ENCODE measurements at places on chromosomes 12 and 14. TPM values are rescaled to one million over a fixed set of nuclear protein-coding genes. Genes with fewer than 3 reads are reported as not detected.

Gene FGF6
- total RNA-seq, result not detected

DNA sequence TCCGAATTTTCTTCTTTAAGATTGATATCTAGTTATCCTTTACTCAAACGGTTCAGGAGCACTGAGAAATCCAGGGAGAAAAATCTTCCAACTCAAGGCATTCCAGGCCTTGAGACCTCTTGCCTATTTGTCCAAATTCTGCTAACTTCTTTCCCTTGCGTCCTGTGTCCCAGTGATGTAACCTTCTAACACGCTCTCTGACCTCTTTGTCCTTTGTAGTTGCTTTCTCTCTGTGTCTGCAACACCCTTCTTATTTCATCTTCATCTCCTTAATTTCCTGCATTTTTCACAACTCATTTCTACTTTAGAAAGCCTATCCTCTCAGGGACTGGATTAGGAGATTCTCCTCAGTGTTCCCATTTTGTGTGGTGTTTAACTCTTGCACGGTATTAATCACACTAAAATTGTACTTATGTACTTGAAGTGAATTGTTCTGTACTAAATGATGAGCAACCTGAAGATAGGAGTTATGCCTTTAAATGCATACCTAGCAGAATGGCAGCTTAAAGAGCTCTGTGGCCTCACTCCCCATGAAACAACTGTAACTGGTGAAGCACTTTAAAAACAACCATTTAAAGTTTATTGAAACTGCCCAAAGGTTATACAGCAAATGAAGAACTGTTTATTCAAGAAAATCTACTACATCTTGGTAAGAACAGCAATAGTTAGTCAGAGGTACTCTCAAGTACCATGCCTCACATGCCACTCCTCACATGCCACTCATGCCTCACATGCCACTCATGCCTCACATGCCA is 7.4 kb upstream of the SNAPC1 start:
- no peak for DNase-seq

DNA sequence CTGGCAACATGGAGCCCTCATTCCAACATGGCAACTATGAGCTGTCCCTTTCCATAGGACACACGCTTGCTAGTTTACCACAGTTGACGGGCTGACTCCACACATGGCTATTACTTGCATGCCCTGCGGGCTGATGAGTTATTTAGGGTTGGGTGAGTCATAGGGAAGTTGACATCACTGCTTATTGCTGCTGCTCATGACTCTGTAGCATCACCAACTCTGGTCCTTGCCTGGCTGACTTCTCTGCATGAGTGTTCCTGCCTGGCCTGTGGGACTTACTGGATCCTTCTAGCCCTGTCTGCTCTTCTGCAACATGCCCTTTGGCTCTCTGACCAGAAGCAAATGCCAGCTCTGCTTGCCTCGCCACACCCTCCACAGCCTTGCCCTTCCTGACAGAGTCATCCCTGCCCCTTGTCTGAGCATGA is 199.5 kb downstream of the ANO6 start:
- DNase-seq, result peak; percentile 68

DNA sequence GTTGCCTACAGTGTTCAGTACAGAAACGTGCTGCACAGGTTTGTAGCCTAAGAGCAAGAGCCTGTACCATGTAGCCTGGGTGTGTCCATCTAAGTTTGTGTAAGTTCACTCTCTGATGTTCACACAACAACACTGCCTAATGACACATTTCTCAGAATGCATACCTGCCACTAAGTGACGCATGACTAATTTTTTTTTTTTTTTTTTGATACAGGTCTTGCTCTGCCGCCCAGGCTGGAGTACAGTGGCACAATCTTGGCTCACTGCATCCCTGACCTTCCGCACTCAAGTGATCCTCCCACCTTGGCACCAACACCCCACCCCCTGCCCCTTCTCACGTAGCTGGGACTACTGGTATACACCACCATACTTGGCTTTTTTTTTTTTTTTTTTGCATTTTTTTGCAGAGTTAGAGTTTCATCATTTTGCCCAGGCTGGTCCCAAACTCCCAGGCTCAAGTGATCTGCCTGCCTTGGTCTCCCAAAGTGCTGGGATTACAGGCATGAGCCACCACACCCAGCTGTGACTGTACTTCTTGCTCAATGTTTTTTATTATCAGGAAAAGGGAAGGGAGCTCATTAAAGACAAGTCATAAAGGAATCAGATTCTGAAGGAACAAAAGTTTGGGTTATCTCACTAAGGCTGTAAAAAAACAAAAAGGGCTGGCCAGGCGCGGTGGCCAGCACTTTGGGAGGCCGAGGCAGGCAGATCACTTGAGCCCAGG is 10.0 kb upstream of the CDC42BPB start:
- no peak for DNase-seq

GRCh38 chr12:48356041-48356768 is 5.5 kb upstream of the ZNF641 start:
- no peak for DNase-seq

GRCh38 chr14:61642614-61642982 is 52.7 kb upstream of the HIF1A start:
- no peak for DNase-seq

DNA sequence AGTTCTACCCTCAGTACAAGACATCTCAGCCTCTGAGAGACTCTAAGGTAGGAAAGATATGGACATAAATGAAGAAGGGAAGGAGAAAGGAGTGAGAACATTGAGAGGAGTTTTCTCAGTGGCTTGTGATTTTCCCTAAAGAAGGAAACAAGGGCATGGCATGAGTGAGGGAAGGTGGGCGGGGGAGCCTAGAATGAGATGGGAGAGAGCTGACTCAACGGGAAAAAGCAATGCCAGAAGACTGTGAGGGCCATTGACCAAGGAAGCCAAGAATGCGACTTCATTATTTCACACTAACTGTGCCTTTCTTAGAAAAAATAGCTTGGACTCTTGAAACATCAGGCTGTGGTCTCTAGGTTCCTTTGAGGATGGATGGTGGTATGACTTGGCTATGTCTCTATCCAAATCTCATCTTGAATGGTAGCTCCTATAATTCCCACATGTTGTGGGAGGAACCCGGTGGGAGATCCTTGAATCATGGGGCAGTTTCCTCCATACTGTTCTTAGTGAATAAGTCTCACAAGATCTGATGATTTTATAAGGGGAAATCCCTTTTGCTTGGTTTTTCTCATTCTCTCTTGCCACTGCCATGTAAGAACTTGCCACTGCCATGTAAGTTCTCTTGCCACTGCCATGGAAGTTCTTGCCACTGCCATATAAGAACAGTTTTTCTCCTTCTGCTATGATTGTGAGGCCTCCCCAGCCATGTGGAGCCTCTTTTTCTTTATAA is 279.6 kb downstream of the NUAK1 start:
- no peak for DNase-seq

- DNase-seq, result peak; percentile 37
Measured at GRCh38 chr12:64256166-64256800, 34.2 kb upstream of the KICS2 start.

DNA sequence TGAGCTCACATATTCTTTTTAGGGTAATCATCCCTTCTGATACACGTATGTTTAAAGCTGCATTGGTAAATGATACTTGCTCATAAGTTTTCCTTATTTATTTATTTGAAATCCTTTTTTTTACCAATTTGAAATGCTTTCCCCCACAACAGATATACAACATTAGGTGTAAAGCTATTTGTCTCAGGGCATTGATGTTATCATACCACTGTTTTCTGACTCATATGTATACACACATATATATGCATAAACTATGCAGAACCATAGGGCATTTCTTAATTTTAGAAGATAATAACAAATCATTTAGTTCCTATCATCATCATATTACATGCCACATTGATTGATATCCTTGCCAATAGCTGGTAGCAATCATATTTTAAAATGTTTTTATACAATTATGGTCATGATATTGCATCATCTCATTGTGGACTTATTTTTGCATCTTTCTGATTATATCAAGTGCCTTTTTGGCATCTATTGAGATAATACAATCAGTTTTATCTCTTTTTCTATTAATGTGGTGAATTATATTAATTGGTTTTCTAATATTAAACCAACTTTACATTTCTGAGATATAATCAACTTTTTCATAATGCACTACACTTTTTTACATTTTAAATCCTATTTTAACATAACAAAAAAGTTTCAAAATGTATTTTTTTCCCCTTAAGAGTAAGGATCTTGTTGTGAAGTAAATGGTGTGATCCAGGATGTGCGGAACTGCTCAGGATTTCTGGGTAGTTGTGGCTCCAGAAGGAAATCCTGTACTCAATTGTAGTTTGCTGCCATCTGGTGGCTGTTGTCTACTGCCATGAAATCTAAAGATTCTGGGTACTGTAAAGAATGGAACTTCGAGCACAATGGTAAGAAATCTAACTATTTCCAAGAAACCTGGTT is 16.7 kb downstream of the OR9K2 start:
- DNase-seq, result peak; percentile 25

DNA sequence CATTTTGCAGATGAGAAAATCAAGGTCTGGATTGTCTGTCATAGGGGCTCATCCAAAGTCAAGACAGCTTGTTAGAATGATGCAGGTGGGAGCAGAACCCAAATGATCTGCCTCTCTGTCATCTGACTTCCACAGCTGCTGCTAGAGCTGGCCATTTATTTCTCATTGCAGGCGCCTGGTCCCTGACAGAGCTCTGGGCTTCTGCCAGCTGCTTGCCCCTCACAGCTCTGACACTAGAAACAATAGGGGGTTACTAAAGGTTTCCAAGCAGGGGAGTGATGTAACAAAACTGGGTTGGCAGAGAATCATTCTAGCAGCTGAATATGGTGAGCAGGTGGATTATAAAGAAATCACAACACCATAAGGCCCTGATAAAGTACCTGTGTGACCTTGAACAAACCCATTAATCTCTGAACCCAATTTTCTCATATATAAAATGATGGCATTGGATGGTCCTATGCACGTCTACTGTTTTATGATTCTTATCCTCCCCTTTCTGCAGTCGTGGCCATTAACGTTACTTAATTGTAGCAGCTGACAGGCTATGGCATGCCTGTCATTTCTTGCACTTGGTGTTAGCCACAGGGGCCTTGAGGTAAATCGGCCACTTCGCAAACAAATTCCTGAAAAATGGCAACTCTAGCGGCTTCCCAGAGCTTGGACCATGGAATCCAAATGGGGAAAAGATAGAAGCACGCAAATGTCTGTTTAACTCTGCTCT is 134.6 kb downstream of the RMST start:
- no peak for DNase-seq

DNA sequence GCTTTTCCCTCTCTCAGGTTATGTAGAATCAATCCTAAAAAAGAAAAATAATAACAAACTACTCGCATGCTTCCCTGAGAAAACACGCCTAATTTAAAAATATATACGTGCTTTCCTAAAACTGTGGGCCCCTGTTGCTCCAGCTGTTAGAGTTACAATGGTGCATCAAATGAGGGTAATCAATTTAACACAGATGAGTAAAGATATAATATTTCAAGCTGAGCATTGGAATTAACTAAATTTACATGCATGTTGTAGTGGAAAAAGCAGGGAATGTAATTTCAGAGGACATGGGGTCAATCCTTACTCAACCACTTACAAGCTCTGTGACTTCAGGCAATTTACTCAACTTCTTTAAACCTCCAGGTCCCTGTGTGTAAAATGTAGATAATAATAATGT is 22.4 kb upstream of the LGR5 start:
- no peak for DNase-seq

GRCh38 chr14:45252366-45253069 is 484 bp downstream of the MIS18BP1 start:
- DNase-seq, result no peak

DNA sequence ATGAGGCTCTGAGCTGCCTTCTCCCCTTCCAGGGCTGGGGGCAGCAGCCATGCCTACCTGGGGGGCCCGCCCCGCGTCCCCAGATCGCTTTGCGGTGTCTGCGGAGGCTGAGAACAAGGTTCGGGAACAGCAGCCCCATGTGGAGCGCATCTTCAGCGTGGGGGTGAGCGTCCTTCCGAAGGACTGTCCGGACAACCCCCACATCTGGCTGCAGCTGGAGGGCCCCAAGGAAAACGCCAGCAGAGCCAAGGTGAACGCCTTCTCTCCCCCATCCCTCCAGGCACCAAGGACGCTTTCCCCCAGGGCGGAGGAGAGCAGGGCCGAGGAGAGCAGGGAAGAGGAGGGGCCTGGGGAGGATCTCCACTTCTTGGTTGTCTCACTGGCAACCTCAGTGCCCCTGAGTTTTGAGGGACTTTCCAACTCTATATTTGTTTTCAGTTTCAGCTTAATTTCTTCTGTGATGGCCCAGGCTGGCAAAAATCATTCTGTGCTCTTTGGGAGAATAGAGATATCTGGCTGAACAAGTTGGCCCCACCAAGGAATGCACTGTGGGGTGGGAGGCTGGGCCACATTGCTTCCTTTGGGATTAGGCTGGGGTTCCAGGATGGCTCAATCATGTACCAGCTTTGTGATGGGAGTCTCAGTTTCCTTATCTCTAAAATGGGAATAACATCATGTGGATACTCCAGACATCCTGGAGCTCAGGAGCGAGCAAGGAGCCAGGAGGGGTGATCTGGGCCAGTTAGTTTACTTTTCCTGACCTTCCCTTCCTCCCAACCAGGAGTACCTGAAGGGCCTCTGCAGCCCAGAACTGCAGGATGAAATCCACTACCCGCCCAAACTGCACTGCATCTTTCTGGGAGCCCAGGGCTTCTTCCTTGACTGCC is 1.2 kb downstream of the KHNYN start:
- no peak for DNase-seq

- no peak for DNase-seq
Measured at GRCh38 chr14:70415788-70416187, 1.1 kb downstream of the SYNJ2BP start.

DNA sequence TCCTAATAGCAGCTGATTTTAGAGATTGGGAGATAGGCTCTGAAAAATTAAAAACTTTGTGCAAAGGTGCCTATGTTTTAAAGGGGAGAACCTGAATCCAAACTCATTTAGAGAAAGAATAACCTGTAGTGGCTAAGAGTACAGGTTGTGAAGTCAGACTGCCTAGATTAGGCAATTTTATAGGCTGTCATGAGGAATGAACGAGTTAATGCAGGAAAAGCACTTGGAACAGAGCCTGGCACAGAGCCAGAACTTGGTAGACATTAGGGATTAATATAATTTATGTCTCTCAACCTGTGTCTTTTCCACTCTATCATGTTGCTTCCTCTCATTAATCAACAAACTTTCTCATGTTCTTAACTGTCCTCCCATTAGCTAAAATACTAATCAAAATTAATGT is 98.1 kb downstream of the WIF1 start:
- no peak for DNase-seq

- DNase-seq, result peak; percentile 79
Measured at GRCh38 chr14:54877015-54877702, 25.5 kb downstream of the GCH1 start.

GRCh38 chr12:80802652-80803400 is 86.1 kb downstream of the MYF5 start:
- DNase-seq, result no peak

DNA sequence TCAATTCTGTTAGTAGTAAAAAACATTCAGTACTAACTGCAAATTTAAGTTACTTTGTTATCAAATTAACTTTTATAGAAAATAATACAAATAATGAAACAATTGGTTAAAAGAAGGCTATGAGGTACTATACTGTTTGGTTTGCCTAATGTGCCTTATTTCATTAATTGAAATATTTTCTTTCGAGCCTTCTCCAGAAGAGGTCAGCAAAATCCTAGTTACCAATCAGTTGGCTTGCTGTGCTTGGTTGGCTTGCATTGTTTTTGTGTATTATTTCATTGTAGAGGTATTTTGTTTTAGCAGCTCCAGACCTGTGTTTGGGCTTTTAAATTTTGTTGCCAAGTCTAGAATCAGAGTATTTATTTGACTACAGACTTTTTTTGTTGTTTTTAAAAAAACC is 68.5 kb downstream of the AEBP2 start:
- no peak for DNase-seq

- DNase-seq, result no peak
Measured at GRCh38 chr12:55637467-55637866, 775 bp downstream of the OR10P1 start.

GRCh38 chr12:230925-231671 is 17.1 kb upstream of the SLC6A12 start:
- DNase-seq, result no peak

Data from glomerular endothelial cell (primary cell).